ENCODE measurements at places on chromosomes 1 and 21.

GRCh38 chr1:203536980-203537455 lies 43.1 kb downstream of the OPTC start:
- no peak for DNase-seq

- DNase-seq: no peak
Observed at GRCh38 chr1:32902535-32902920, 1.3 kb upstream of the TMEM54 start.

GRCh38 chr21:16427587-16428087 lies 697.9 kb downstream of the USP25 start:
- DNase-seq: no peak

- DNase-seq: no peak
Observed at GRCh38 chr21:17732306-17732705, 86.8 kb downstream of the C21orf91 start.

DNA sequence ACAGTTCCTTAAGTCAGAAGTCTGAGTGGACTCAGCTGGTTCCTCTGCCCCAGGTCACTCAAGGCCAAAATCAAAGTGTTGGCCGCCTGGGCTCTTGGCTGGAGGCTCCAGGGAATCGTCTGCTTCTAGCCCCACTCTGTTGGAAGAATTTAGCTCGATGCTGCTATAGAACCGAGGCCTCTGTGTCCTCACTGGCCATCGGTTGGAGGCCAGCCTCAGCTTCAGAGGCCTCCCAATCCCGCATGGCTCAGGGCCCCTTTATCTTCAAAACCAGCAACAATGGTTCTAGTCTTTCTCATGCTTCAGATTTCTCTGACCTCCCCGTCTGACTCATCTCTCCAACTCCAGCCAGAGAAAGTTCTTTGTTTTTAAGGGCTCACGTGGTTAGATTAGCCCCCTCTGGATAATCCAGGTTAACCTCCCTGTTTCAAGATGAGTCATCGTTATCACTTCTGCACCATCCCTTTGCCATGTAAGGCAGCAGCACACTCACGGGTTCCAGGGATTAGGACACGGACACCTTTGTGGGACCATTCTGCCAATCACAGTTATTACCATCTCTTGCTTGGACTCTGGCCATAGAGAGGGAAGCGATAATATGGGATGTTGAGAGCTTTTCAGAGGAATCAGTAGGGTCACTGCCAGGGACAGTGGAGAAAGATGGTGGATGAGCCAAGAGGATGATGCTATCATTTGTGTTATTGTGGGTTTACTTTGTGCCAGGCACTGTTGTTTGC lies 13.6 kb downstream of the FHAD1 start:
- DNase-seq: no peak

GRCh38 chr1:16367258-16367967 lies 371 bp downstream of the SZRD1 start:
- DNase-seq: peak; percentile 66

- DNase-seq: no peak
Observed at GRCh38 chr1:62401034-62401760, 35.7 kb upstream of the USP1 start.

DNA sequence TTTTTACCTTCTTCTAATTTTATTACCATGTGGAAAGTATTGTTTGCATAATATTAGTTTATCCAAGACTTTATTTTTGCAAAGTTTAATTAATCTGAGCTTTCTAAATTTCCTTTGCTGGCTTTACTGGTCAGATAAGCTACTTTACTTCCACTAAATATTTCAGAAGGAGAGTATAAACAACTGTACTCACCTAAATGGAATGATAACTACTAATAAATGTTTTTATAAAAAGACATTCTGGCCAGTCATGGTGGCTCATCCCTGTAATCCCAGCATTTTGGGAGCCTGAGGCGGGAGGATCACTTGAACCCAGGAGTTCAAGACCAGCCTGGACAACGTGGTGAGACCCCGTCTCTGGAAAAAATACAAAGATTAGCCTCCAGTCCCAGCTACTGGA lies 36.0 kb downstream of the ATP8B2 start:
- no peak for DNase-seq

- no peak for DNase-seq
Observed at GRCh38 chr1:25110036-25110435, 122.3 kb downstream of the SYF2 start.

- no peak for DNase-seq
Observed at GRCh38 chr1:33388805-33389771, 41.8 kb downstream of the PHC2 start.

DNA sequence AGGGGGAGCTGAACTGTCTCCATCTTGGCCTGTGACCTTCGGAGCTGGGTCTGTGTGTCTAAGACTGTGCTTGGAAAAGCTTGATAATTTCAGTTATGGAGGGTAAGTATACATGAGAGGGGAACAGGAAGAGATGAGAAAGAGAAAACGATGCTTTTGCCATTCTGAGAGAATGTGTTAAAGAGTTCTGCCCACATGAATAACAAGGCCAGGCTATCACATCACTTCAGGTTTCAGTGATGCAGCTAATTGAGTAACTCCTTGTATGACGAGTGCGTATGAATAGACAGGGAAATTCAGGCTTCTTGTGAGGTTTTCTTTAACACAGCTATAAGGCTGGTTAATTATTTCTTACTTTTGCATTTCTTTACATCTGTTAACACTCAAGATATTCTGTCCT lies 81.0 kb downstream of the PLPPR5 start:
- DNase-seq: no peak

GRCh38 chr1:152878042-152878441 lies at the start of gene SMCP:
Gene SMCP (plus strand): TSS chr1:152878322. CDS start chr1:152884423, 6,101 bp downstream.
- no peak for DNase-seq

- DNase-seq: no peak
Observed at GRCh38 chr1:239308701-239309333, 77.6 kb upstream of the CHRM3 start.

GRCh38 chr1:54834007-54834541 lies 33.0 kb upstream of the TTC22 start:
- DNase-seq: no peak

DNA sequence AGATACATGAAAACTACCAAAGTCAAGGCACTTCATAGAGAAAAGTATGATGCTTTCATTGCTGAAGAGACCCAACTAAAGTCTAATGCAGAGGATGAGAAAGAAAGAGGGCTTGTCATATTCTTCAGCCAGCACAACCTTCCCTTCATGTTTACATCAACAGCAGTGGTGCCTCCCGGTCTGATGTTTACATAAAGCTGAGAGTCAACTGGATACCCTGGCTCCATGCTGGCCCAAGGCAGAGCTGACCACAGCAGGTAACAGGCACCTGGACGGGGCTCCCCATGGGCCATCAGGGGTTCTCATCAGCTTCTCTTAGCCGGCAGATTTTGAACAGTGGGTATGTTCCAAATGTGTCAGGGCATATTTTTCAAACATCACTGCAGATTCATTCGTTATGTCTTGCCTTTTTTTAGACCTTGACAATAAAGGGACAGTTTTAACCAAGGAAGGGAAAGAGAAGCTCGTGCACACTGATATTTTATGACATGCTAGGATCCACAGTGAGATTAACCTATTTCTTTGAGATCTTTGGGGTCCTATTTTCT lies 117.1 kb downstream of the NRIP1 start:
- no peak for DNase-seq

DNA sequence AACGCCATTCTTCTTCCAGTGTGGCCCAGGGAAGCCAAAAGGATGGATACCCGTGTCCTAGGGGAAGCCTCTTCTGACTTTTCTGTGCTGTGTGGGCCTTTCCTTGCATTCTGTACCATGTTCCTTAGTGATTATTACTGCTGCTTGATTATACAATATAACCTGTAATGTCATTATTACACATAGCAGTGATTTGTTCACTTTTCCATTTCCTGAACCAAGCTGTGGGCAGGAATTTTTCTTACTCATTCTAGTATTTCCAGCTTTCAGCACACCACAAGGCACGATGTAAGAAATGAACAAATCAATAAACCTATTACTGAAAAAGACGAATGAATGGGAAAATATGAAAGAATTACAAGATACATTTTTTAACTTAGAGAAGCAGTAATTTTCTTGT lies 8.4 kb upstream of the USP33 start:
- DNase-seq: no peak

GRCh38 chr1:72827278-72827677 lies 544.9 kb upstream of the NEGR1 start:
- no peak for DNase-seq

GRCh38 chr1:51667561-51667960 lies 50.7 kb downstream of the OSBPL9 start:
- no peak for DNase-seq

DNA sequence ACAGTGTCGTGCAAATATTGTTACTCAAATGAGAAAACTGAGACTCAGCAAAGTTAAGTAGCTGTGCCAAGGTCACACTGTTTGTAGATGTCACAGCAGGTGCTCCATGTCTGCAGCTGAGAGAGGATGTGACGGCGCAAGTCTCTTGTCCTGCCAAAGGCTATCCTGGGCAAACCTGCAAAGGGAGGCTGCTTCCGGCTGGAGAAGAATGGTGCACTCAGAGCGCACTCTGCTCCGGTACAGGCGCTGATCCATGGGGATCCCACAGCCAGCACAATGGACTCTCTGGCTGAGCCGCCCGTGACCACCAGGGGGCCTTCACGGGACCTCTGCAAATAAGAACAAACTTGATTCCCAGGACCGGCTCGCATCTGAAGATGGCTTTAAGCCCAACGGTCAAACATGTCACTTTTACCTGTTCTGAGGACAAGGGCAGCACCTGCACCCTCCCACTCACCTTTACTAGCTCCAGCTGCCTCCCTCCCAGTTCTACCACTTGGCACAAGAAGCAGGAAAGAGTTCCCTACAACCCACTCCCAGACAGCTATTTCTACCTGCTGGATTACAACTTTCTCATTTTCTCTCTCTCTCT lies 21.9 kb downstream of the RD3 start:
- no peak for DNase-seq

GRCh38 chr1:19179597-19180264 lies 30.3 kb downstream of the UBR4 start:
- no peak for DNase-seq

- no peak for DNase-seq
Observed at GRCh38 chr1:15258833-15259621, 12.0 kb downstream of the FHAD1 start.

- no peak for DNase-seq
Observed at GRCh38 chr1:212301580-212301979, 16.4 kb downstream of the PPP2R5A start.

GRCh38 chr1:47993416-47993740 lies 3.8 kb downstream of the TRABD2B start:
- DNase-seq: no peak

GRCh38 chr1:173415490-173415889 lies 61.6 kb upstream of the PRDX6 start:
- no peak for DNase-seq

DNA sequence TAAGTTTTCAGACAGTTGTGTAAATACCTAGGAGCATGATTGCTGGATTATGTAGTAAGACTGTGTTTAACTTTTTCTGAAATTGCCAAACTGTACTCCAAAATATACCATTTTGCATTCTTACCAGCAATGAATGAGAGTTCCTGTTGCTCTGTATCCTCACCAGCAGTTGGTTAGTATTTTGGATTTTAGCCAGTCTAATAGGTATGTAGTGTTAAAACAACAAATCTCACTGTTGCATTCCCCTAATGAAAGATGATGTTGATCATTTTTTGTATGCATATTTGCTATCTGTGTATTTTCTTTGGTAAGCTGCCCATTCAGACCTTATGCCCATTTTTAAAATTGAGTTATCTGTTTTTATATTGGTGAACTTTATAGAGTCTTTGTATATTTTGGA lies 89.9 kb downstream of the RASAL2 start:
- DNase-seq: no peak

DNA sequence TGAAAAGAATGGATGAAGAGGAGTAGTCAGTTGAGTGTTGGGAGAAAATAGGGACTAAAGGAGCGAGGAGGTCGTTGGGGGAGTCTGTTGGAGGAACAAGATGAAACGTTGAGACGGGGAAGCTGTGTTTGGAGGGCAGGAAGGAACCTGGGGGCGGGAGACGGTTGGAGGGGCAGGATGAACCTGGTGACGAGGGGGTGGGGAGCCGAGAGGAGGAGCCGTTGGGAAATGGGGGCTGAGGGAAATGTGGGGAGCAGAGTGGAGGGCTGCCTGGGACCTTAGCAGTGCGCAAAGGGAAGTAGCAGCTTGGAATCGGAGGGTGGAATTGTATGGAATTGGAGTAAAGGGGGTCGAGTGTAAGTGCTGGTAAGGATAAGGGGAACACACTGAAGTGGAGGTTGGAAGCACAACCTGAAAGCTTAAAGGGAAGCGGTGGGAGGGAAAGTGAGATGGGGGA lies 630 bp downstream of the MTF2 start:
- DNase-seq: no peak

GRCh38 chr1:77044133-77044849 lies 174.9 kb downstream of the PIGK start:
- no peak for DNase-seq

Data from activated CD4-positive, CD25-positive, alpha-beta regulatory T cell treated with anti-CD3 and anti-CD28 coated beads, Interleukin-2, amount 50 U/mL, for 16 hours (primary cell).